ENCODE measurements at places on chromosomes 6 and 20.

DNA sequence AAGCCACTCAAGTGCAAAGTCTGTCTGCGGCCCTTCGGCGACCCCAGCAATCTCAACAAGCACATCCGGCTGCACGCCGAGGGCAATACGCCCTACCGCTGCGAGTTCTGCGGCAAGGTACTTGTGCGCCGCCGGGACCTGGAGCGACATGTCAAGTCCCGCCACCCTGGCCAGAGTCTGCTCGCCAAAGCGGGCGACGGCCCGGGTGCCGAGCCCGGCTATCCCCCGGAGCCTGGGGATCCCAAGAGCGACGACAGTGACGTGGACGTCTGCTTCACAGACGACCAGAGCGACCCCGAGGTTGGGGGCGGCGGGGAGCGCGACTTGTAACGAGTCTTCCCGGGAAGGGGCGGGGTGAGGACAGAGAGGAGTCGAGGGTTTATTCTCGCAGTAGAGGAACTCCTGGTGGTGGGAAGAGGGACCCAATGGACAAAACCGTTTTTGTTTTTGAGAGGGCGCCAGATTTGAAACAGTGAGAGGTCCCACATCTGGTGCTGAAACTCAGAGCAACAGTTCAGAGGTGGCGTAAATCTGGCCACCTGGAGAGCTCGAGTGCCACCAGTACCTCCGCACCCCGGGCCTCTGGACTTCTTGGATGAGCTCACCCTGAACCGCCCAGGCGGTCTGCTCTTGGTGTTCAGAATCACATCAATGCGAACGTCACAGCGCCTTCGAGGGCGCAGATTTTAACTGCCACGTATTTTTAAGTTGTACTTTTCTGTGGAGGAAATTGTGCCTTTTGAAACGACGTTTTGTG is 8.0 kb downstream of the PRDM13 start:
- no peak for DNase-seq

DNA sequence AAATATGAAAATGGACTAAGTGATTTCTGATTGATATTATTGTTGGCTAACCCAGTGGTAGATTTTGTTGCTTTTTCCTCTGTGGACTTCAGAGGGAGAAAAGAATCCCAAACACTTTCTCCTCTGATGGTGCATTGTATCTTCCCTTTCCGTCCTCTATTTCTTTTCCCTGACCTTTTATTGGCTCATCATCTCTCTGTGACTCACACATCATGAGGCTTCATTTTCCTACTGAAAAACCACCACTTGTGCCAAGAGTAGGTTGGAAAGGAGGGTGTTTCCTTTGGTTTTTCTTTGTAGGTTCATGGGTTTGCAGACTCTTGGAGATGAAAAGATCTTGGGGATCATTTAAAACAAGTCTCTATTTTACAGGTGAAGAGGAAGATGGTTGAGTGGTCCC is 311.7 kb upstream of the JAG1 start:
- no peak for DNase-seq

DNA sequence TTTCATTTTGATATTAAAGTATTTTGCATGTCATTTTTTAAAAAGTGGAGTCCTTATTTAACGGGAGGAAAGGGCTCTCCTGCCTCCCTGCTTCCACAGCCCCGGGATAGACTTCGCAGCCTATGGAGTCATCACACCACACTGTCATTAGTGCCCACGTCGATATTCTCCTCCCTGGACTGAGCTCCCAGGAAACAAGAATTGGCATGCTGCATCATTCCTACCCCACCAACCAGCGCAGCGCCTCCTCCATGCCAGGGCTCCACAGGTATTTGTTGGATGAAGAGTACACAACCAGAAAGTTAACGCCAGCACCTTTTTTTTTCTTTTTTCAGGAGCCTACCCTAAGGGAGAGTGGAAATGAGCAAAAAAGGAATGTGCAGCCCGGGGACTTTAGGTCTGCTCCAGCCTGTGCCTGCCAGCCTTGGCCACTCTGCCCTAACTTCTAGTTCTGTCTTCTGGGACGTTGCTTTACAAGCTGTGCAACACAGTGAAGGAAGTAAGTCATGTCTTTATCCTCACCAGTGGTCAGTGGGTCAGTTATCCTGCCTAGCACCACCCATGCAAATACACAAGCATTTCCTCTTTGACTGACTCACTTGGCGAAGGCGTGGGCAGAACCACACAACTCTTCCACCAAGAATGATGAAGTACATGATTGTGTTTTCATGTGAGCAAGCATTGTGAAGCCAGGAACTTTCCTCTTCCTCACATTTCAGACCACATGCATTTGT is 180.7 kb upstream of the UST start:
- DNase-seq: no peak

GRCh38 chr6:166743406-166744222 is 116.6 kb upstream of the RPS6KA2 start:
- DNase-seq: no peak

Data from activated T-helper 1 cell treated with Interleukin-2 at 50 U/mL for 16 hours (primary cell).